ENCODE measurements at places on chromosomes 11 and 22.

- DNase-seq = no peak
Measured at GRCh38 chr11:66459138-66459778, 7.4 kb upstream of the PELI3 start.

DNA sequence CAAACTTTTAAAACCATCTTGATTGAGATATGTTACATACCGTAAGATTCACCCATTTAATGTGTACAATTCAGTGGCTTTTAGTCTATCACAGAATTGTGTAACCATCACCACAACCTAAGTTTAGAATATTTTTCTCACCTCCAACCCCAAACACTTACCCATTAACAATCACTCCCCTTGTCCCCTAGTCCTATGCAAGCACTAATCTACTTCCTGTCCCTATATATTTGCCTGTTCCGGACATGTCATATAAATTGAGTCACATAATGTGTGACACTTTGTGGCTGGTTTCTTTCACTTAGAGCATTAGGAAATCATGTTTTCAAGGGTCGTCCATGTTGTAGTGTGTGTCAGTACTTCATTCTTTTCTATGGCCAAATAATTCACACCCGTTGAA lies 38.8 kb downstream of the RASSF10 start:
- DNase-seq = no peak

- DNase-seq = peak; percentile 96
Measured at GRCh38 chr11:2888266-2888968, 2.8 kb upstream of the CDKN1C start.

DNA sequence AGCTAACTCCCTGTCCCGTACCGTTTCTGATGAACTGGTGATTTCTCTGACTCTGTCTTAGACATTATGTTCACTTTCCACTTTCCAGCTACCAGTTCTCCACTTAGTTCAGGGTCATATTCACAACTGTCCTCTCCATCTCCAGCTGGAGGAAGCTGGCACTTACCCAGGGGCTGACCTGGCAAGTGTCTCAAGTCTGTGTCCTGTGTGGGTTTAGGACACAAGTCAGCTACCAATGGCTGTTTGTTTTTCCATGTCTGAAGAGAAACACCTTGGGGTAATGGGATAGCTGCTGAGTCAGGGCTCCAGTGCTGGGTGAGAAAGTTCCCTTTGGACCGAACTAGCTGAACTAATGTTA lies 134.4 kb downstream of the CSNK2A3 start:
- DNase-seq = no peak

DNA sequence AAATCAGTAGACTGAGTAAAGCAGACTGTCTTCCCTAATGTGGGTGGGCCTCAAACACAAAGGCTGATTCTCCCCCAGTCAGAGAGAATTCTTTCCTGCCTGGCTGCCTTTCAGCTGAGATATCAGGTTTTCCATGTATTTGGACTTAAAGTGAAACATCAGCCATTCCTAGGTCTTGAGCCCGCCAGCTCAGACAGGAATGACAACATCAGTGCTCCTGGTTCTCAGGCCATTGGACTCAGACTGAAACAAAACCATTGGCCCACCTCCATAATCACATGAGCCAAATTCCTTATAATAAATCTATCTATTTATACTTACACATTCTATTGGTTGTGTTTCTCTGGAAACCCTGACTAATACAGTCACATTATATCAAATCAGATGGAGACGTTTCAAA lies 56.7 kb upstream of the CLPB start:
- DNase-seq = peak; percentile 16

DNA sequence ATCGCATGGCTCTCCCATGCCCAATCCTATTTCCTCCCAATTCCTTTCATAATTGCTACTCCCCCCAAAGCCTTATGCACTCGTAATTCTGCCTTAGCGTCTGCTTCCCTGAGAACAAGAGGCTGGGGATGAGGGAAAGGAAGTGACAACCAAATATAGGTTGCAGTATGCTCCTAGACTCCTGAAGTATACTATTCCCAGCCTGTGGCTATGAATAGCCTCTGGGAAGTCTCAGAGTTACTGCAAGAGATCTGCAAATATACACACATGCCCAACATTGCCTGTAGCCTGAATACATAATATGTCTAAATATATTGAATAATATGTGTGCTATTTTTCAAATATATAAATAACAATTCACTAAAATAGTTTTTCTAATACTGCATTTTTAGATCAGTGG lies 96.1 kb upstream of the CD44 start:
- DNase-seq = no peak

DNA sequence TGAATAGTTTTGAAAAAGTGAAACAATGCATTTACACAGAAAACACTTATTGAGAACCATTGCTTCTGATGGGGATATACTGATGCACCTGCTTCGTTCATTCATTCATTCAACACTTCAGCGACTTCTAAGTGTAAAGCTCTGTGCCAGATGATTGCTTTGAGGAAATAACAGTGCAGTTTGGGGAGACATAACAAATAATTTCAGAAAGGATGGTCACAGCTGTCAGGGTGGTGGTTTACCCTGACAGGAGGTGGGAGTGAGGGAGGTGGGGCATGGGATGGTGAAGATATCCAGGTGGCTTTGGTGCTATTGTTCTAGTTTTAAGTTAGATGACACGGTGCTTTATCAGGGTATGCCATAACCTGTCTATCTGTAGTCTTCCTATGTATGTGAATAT lies 344.1 kb downstream of the LARGE1 start:
- no peak for DNase-seq

GRCh38 chr11:130529366-130529765 lies 80.9 kb downstream of the ADAMTS15 start:
- DNase-seq = no peak

GRCh38 chr11:3796346-3796745 lies 1.0 kb downstream of the NUP98 start:
- DNase-seq = no peak

GRCh38 chr11:64923151-64923661 lies 1.3 kb upstream of the PPP2R5B start:
- no peak for DNase-seq

DNA sequence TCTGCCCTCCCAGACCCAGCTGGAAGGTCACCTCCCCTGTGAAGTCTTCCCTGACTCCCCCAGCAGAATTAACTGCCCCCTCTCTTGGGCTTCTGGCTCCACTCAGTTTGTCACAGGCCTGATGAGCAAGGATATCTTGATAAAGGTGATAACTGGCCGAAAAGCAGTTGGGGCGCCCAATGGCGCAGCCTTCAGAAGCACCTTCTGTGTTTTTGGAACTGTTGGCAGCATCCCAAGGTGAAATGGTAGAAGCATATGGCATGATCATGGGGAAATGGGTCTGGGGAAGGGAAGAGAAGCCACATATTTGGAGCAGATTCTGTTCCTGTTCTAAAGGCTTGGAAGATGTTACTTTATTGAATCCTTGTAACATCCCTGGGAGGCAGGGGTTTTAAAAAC lies 2.8 kb upstream of the TAB1 start:
- DNase-seq = no peak

- no peak for DNase-seq
Measured at GRCh38 chr11:67120456-67120855, 1.4 kb downstream of the KDM2A start.

GRCh38 chr22:48315439-48316256 lies 1512.0 kb downstream of the BRD1 start:
- peak; percentile 53 for DNase-seq

DNA sequence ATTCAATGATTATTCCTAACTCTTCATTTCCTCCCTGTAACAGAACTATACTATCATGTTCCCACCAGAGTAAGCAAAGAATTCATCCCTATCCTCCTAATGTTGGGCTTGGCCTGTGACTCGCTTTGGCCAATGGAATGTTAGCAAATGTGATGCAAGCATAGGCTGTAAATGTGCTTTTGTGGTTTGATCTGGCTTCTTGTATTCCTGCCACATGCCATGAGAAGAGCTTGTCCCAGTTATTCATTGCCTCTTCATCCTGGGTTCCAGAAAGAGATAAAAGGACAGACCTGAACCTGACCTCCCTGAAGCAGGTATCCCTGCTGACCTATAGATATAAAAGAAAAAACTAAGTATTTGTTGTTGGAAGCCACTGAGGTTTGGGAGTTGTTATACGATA lies 51.0 kb downstream of the SYTL2 start:
- no peak for DNase-seq

DNA sequence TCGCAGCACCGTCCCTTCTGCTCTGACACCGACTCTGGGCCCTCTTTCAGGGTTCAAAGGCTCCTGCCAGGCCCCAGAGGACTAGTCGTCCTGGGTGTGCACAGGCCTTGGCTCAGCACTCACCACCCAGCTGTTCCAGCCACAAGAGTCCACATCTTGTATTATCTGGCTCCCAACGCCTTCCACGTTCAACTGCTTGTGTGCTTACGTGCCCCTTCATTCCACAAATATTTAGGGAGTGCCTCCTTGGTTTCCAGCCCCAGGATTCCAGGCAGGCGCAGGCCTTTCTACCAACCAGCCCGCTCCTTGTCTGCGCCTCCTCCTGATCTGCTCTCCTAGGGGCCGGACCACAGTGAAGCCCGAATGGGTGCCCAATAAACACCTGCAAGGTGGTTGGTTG lies 70.9 kb downstream of the SCUBE1 start:
- no peak for DNase-seq

- DNase-seq = no peak
Measured at GRCh38 chr11:6579681-6580080, 23.7 kb downstream of the RRP8 start.

DNA sequence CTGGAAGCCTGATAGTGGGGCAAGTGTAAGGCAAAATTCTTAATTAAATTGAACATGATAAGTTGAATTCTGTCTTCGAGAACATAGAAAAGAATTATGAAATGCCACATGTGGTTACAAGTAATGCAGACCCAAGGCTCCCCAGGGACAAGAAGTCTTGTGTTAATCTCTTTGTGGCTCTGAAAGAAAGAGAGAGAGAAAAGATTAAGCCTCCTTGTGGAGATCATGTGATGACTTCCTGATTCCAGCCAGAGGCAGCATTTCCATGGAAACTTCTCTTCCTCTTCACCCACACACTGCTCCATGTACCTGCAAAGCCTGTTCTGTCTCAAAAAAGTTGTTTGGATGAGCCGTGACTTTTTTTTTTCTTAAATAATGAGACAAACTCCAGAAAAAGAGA lies 1.9 kb upstream of the TYR start:
- DNase-seq = no peak

GRCh38 chr11:8006349-8006977 lies 19.3 kb downstream of the EIF3F start:
- peak; percentile 91 for DNase-seq

GRCh38 chr22:42680648-42681047 lies 31.5 kb upstream of the CYB5R3 start:
- DNase-seq = no peak

DNA sequence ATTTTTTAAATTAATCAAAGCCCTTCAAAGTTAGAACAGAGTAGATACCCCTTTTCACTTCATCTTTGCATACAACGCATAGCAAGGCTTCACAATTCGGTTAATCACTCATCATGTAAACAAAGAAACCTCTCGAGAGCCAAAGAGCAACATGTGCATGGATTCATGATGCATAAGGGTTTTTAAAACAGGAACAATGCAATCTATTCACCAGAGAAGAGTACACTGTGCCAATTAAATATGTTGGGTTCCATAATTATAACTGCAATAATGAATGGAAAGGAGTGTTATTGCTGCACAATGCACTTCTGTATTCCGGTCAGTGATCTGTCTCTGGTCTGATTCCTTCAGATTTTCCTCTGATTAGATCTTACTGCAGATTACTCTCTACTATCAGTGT lies 45.3 kb downstream of the CADM1 start:
- peak; percentile 52 for DNase-seq

- DNase-seq = no peak
Measured at GRCh38 chr11:46100670-46101069, 20.6 kb downstream of the PHF21A start.

DNA sequence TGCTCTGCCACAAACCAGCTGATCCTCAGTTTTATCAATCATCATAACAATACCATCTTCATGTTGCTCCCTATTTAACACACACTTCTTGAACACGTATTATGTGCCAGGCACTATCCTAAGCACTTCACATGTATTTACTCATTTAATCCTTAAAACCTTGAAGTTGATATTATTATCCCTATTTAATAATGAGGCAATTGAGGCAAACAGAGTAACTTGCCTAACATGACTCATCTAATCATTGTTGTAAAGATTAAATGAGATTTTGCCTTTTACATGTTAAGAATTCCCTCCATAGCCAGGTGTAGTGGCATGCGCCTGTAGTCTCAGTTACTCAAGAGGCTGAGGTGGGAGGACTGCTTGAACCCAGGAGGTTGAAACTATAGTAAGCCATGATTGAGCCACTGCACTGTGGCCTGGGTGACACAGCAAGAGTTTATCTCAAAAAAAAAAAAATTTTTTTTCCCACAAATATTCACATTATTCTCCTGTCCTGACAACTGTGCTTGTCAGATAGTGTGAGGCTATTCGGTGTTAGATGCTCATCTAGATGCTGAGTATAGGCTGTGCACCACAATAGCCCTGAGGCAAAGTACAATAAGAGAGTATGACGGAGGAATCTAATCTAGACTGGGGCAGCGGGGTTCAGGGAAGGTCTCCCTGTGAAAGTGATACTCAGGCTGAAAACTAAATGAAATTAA lies 13.4 kb downstream of the CKAP5 start:
- DNase-seq = no peak

DNA sequence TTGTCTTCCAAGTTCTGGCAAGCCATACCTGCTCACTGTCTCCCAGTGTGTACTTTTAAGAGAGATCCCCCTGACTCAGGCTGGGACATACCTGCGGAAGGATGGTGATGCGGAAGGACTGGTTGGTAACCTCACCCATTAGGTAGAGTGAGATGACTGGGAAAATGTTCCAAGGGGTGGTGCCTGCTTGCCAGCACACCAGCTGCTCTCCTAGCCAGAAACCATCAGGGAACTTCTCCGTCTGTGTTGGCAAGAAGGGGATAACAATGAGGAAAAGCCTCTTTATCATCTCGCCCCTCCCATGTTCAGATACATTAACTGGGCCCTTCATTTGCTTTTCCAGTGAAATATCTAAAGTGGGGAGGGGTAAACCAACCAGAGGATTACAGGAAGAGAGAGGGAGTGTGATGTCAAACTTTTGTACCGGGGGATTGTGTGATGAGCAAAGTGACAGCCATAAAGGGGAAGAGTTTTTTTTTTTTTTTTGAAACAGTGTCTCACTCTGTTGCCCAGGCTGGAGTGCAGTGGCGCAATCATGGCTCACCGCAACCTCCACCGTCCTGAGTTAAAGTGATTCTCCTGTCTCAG lies at the start of gene BACE1-AS:
Gene BACE1-AS (plus strand): TSS at position 538 of the 588 bp plus-strand sequence.
- DNase-seq = no peak

GRCh38 chr11:40285558-40285957 lies 1173.9 kb downstream of the LRRC4C start:
- no peak for DNase-seq

DNA sequence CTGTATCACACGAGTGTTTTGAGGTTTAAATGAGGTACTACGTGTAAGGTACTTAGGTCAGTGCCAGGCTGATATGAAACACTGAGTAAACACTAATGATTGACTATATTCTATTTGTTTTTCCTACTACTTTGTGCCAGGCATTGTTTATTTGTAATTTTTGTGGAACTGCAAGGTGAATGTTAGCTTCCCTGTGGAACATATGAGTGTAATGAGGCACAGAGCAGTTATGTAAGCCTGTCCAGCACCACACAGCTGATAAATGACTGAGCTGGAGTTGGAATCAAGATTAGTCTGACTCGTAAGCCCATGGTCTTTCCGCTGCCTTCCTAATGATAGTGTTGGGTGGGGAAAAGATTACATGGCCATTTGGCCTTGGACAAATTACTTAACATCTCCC lies 5.9 kb downstream of the SLC37A2 start:
- no peak for DNase-seq
